ENCODE measurements at places on chromosomes 13 and 19.

GRCh38 chr19:17797424-17798201 is 2.7 kb downstream of the B3GNT3 start:
- DNase-seq, result no peak

- no peak for DNase-seq
Observed at GRCh38 chr13:88005188-88005587, 334.0 kb downstream of the SLITRK5 start.

GRCh38 chr13:35832551-35832950 is 298.6 kb downstream of the DCLK1 start:
- DNase-seq, result no peak

- no peak for DNase-seq
Observed at GRCh38 chr19:281992-282391, 9.2 kb downstream of the PLPP2 start.

DNA sequence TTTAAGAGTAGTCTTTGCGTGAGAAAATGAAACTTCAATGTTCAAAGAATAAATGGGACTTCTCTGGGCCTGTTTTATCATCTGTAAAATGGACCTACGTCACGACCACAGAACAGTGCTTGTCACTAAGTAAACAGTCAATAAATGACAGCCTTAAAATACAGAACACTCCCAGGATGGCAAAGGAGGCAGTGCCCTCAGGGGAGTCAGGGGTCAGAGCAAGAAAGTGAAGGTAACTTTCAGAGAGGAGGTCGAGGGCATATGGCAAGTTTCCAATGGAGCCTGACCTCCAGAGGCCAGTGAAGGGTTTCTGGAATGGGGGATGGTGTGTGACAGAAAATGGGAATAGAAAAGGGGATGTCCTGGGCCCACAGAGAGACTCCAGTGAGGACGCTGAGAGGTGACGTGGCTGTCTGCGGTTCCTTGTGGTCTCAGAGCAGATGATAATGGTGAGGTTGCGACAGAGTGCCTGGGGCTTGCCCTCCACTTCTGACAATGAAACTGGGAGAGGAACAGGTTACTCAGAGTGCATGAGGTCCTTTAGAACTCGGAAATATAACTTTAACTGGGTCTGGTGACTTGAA is 91.8 kb downstream of the UBL3 start:
- DNase-seq, result no peak
